ENCODE measurements at places on chromosomes 4 and X.
A peak's percentile ranks its signal among the peaks of the same experiment; 100 is the strongest.

GRCh38 chr4:87985097-87985886 is 9.8 kb downstream of the SPP1 start:
- DNase-seq: no peak

DNA sequence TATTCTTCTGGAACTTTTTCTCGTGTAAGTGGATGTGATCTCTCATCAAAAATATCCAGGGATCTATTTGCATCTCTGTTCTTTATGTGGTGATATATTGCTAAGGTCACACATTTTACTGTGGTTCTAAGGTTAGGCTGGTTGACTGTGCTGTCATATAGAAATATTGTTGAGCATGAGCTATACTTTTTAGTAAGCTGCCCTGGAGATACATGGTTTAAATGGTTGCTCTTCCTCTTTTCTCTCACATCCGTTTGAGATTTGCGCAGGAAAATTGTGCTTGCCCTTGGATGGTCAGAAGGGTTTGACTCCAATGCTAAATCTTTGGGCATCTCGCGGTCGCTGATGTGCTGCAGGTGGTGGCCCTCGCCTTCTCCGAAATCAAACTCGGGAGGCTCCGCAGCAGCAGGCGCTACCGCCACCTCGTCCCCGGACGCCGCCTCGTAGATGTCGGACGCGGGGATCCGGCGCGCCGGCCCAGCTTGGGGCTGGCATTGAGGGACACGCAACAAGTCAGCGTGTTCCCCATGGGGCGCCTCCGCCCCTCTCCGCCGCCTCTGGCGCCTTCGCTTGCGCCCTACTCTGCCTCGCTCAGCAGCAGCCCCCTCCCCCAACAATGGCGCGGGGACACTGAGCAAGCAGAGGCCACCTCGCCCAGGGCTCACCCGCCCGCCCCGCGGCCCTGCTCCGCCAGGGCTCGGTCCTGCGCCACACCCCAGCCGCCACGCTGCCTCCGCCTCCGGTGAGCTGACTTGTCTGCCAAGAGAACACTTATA is 154.5 kb downstream of the MSN start:
- no peak for DNase-seq

GRCh38 chrX:149512225-149512885 is 7.2 kb upstream of the IDS start:
- DNase-seq: peak; percentile 34

DNA sequence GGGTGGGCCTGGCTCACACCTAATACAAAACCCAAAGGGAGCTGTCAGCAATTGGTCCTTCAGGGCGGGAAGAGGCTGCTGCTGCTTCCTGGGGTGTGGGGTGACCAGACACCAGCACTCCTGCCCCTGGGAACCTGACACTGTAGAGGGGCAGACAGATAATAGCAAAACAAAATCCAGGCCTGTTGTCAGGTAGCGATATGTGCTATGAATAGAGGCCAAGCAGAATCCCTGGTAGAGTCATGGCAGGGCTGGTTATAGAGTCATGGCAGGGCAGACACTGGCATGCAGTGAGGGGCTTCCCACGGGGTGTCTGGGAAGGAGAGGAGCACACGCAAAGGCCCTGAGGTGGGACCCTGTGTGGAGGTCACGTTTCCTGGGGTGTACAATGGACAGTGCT is 79.6 kb upstream of the PSAPL1 start:
- DNase-seq: no peak

DNA sequence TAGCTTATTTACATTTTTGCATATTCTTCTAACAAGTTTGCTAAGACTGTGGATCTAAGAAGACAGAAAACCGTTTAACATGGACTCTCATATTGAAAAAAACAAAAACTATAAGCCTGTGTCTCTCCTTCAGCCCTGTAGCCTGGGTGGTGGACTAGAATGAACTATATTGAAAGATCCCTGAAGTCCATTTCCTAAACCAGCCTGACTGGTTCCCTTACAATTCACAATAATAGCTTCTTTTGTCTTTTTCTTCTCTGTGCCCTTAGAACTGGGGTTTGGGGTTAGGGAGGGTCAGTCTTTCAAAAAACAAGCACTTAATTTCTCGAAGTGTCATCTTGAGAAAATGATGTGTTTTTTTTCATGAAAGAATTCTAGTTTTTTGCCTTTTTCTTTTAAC is 59.0 kb downstream of the GSTCD start:
- no peak for DNase-seq

- no peak for DNase-seq
Measured at GRCh38 chrX:38175139-38175538, 45.5 kb downstream of the SRPX start.

- no peak for DNase-seq
Measured at GRCh38 chr4:103493450-103494159, 226.2 kb downstream of the TACR3 start.

DNA sequence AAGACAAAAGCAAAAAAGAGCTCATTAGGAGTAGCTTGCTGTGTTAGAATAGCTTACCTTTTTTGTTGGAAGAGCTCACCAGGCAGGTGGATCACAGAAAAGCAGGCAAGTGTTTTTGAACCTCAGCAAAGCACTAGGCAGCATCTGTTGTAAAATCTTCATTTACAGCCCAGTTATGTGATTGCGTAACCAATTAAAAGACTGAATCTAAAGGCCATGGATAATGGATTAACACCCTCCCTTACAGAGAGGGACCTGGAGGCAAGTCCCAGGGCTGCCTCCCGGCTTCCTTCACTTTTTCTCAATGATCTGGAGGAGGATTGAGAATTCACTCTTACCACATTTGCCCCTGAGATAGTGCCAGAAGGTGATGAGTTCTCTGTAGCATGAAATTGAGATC is 51.1 kb downstream of the MAMLD1 start:
- DNase-seq: no peak

DNA sequence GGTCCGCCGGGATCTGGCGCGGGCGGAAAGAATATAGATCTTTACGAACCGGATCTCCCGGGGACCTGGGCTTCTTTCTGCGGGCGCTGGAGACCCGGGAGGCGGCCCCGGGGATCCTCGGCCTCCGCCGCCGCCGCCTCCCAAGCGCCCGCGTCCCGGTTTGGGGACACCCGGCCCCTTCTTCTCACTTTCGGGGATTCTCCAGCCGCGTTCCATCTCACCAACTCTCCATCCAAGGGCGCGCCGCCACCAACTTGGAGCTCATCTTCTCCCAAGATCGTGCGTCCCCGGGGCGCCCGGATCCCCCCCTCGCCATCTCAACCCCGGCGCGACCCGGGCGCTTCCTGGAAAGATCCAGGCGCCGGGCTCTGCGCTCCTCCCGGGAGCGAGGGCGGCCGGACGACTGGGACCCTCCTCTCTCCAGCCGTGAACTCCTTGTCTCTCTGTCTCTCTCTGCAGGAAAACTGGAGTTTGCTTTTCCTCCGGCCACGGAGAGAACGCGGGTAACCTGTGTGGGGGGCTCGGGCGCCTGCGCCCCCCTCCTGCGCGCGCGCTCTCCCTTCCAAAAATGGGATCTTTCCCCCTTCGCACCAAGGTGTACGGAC is 482 bp upstream of the SHOX start:
- no peak for DNase-seq

GRCh38 chr4:40058854-40059253 is 2.2 kb downstream of the N4BP2 start:
- no peak for DNase-seq
